ENCODE measurements at places on chromosomes 1 and 21. TPM values are rescaled to one million over a fixed set of nuclear protein-coding genes. Genes with fewer than 3 reads are reported as not detected.

DNA sequence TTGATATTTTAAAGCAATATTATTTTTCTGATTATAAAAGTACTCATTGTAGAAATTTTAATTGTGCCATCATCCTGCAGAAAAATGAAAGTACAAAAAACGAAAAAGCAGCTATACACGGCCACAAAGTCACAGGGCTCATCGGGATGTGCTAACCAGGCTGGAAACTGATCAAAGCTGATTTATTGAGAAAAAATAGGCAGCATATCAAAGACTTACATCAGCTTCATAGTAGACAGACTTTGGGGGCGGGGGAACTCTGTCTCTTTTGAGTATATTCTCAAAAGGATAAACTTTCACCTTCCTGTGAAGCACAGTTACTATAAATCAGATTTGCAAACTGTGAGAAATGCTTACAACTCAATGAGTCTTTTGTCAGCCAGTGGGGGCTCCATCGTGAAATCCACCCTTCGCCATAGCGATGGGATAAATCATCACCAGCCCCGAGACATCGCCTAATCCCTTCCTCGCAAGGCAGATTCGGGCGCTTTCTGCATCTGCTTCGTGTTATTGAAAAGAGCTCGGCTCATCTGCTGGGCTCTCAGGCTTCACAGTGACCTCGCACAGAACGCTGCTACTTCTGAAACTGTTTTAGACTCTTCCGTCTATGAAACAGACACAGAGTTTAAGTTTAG is 69.2 kb upstream of the ERG start:
- peak; percentile 23 for DNase-seq

Gene GPR52
- total RNA-seq: 1.5 TPM

- no peak for DNase-seq
Measured at GRCh38 chr21:21921410-21922232, 923.4 kb downstream of the NCAM2 start.

GRCh38 chr1:200405264-200405663 is 4.6 kb downstream of the ZNF281 start:
- DNase-seq: no peak

Gene RIIAD1
- total RNA-seq: 3.3 TPM
